ENCODE measurements at places on chromosomes 11 and 22.

GRCh38 chr11:87228820-87229219, 191.1 kb downstream of the TMEM135 start:
- DNase-seq: no peak

- peak; percentile 48 for DNase-seq
These were observed 9.1 kb downstream of the SLC3A2 start for GRCh38 chr11:62889484-62890437.

GRCh38 chr11:47347137-47347536, 5.4 kb downstream of the MYBPC3 start:
- DNase-seq: no peak

DNA sequence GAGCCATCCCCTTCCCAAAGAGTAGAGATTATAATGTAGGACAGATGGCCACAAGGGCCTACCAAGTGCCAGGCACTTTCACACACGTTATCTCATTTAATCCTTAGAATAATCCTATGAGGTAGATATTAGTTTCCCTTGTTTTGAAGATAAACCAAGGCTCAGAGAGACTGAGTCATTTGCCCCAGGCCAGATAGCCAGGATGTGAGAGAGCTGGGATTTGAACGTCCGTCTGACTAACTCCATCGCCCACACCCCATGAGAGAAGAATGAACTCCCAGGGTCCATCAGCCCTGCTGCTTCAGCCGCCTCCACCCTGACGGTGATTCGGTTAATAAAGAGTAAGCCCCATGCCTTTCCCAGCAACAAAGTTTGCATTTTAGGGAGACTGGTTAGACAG, 10.7 kb downstream of the PRG3 start:
- no peak for DNase-seq

DNA sequence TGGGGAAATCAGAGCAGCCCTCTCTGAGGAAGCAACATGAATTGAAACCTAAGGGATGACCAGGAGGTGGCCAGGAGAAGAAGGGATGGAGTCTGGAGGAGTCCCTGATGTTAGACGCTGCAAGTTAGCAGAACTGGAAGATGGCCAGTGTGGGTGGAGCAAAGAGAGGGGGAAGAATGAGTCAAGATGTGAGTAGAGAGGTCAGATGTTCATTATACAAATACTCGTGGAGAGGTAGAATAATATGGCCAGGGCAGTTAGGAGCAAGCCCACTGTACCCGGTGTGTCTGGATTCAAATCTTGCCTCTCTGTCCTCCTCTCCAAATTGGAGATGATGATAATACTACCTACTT, 242.0 kb downstream of the TENM4 start:
- peak; percentile 24 for DNase-seq

DNA sequence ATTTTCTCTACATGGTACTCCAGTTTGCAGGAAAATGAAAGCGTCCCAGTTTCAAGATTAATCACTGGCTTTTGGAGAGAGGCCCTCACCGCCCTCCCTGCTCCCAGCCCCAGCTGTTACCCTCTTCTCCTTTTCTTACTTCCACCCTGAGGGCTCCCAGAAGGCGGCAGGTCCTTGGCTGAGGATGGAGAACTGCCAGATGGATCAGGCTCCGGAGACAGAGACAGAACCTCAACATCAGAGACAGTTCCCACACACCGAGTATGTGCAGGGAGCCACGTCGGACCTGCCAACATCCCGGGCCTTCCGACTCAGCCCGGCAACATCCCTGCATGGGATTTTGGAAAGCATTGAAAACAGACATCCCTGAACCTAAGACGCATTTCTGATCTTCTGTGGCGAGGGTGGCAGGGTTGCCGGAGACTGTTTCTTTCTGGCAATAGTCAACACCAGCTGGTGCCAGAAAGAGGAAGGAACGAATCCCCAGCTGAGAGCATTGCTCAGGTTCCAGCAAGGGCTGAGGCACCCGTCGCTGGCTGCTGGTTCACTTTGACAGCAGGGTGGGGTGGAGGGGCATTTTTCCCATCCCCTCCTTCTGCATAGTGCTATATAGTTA, 467.1 kb downstream of the MIAT start:
- no peak for DNase-seq

- peak; percentile 52 for DNase-seq
These were observed 714 bp downstream of the SDF2L1 start for GRCh38 chr22:21642584-21643448.

- DNase-seq: no peak
These were observed 1.3 kb downstream of the SRRD start for GRCh38 chr22:26485013-26485412.

- DNase-seq: no peak
These were observed 61.0 kb upstream of the MYO18B start for GRCh38 chr22:25680956-25681355.

GRCh38 chr11:123045101-123045500, 16.8 kb downstream of the HSPA8 start:
- DNase-seq: no peak

DNA sequence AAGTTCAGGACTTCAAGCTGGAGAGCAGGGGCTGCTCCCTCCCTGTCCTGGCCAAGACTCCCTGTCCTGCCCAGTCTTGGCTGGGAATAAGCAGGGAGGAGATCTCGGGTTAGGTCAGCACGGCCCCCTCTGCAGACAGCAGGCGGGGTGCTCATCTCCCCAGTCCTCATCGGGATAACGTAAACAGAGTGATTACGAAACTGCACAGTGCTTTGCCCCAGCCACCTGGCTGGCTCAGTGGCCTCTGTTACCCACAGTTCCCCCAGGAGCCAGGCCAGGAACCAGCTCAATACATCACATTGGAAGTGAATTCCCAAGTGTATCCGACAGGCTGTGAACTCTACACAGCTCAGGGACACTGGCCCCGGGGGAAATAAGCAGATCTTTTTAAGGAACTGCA, 42.7 kb upstream of the KCNJ11 start:
- DNase-seq: no peak

DNA sequence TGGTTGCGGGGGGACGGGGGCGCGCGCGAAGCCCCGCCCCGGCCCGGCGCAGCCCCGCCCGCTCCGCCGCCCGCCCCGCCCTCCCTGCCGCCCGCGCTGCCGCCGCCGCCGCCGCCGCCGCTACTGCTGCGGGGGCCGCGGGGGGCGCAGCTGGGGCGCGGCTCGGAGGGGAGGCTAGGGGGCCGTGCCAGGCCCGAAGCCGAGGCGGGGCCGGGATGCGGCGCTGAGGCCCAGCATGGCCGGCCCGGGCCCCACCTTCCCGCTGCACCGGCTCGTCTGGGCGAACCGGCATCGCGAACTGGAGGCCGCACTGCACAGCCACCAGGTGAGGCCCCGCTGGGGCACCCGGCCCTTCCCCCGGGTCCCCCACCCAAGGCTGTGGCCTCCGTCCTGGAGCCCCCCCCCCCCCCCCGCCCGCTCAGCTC, at the start of gene ANKRD13D:
ANKRD13D (plus strand) TSS at position 78 of the 425 bp plus-strand sequence; CDS start at position 236, 158 bp downstream.
- DNase-seq: no peak

Data from fibroblast of pulmonary artery (primary cell).